ENCODE measurements at places on chromosomes 4 and X. TPM values are rescaled to one million over a fixed set of nuclear protein-coding genes. Genes with fewer than 3 reads are reported as not detected.

CXCL5 gene
- polyA plus RNA-seq: 0.38 TPM

IL2RG gene
- polyA plus RNA-seq: 754 TPM

IL3RA gene
- polyA plus RNA-seq: 0.66 TPM

DOK7 gene
- 25.2 TPM for polyA plus RNA-seq

CCNB3 gene
- 0.06 TPM for polyA plus RNA-seq
